ENCODE measurements at places on chromosomes 13 and 19.

GRCh38 chr13:26025196-26025595 lies 26.6 kb downstream of the SHISA2 start:
- no peak for DNase-seq

GRCh38 chr13:31172001-31172400 lies 10.3 kb upstream of the HSPH1 start:
- no peak for DNase-seq

DNA sequence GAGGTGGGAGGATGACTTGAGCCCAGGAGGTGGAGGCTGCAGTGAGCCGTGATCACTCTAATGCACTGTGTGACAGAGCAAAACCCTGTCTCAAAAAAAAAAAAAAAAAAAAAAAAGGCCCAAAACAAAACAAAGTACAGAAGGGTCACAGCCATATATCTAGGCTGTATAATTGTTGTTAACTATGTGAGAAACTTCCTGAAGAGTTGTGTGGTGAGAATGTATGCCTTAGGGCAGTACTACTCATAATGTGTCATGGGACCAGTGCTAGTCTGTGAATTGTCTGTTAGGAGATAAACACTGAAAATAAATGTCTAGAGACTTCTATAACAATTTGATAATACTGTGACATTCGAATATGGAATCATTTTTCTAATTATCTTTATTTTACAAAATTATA lies 43.1 kb downstream of the PAN3 start:
- DNase-seq: peak; percentile 92

- no peak for DNase-seq
These were observed 24.9 kb upstream of the MEDAG start for GRCh38 chr13:30881191-30881651.

GRCh38 chr13:95573221-95573620 lies 20.7 kb downstream of the CLDN10 start:
- peak; percentile 14 for DNase-seq

DNA sequence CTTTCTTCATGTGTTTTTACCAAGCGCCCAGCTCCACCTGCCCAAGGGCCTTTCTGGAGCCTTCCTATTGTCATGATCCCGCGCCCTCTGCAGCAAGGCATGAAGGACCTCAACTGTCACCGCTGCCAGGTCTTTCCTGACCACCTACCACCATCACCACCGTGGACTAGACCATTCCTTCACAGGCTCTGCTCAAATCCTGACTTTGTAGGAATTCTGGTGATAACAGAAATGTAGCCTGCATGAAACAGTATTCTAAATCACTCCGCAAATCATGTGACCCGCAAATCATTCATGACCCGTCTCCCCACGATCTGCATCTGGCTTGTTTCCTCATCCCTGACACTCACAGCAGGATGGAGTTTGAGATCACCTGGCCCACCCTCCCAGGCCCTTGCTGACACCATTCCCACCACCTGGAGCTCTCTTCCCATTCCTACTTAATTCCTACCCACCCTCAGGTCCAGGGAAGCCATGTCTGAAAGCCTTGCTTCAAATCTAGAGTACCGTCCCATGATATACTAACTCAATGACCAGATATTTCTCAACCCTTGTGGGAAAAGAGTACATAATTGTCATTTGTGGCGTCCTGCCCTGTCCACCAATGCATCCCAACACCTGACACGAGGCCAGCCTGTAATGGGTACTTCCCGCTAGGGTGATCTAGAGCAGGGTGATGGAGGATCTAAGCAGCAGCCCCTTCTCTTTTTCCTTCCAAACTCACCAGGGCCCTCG lies 1.3 kb downstream of the UBE2S start:
- DNase-seq: peak; percentile 34
